Hematopoietic multipotent progenitor cell treated with erythropoietin and hydrocortisone succinate and interleukin-3 and kit ligand, for 8 days (in vitro differentiated cells): ENCODE measurements at places on chromosomes 16 and 17.

DNA sequence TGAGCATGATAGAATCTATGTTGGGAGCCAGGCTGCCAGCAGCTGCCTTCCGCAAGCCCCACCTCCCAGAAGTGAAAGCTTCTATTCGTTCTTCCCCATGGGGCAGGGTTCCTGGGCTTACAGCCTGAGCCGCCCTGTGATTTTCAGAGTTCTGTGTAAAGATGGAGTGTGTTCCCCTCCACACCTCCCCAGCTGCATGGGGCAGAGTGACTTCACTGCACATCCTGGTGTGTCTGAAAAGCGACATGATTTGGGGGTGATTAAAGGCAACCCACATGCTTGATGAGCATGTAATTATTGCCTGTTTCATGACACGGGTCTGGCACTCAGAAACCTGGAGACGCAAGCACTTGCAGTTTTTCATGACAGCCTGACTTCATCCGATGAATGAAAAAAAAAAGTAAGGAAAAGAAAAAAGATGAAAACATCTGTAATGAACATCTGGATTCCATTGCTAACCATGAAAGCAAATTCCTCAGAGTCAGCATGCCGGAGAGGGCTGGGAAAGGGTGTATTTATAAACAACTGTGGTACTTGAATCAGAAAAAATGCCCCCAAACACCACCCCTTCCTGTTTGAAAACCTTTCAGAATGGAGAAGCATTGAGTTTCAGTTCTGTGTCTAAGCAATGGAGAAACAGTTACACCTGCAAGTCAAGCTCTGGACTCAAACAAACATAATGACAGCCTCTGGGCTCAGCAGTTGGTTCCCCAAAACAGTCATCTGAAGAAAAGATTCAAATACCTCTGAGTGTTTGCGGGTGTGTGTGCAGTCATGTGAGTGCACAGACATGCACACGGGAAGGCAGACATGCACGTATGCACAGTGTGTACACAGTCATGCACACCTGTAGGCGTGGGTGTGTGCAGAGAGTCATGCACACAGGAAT, 266.0 kb downstream of the ENGASE start:
- no peak for DNase-seq

DNA sequence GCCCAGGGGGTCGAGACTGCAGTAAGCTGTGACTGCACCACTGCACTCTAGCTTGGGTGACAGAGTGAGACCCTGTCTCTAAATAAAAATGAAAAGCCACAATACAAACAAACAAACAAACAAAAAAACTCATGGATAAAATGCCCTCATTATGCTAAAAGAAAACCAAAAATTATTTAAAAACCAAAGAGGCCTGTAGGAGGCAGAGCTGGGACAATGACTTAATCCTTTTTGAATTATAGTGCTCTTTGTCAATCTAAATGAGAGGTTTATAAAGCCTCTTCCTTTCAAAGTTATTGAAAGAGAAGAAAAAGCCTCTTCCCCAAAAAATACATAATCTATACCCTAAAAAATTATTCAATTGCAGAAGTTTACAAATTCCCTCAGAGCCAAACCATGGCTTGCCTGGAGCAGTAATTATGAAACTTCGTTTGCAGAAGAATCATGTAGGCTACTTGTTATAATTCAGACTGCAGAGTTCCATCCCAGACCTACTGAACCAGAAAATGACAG, 18.5 kb downstream of the CRLF3 start:
- no peak for DNase-seq

GRCh38 chr16:85718682-85719081, 29.9 kb upstream of the GINS2 start:
- no peak for DNase-seq

GRCh38 chr16:63787014-63787413, 1334.8 kb downstream of the CDH11 start:
- no peak for DNase-seq

GRCh38 chr17:65130832-65131231, 6.3 kb upstream of the RGS9 start:
- DNase-seq = peak; percentile 33

GRCh38 chr17:74212913-74213791, at the start of gene TTYH2:
Gene TTYH2, plus strand, starts transcription at chr17:74213571. Its CDS starts 17 bp downstream, at chr17:74213588.
- peak; percentile 90 for DNase-seq

DNA sequence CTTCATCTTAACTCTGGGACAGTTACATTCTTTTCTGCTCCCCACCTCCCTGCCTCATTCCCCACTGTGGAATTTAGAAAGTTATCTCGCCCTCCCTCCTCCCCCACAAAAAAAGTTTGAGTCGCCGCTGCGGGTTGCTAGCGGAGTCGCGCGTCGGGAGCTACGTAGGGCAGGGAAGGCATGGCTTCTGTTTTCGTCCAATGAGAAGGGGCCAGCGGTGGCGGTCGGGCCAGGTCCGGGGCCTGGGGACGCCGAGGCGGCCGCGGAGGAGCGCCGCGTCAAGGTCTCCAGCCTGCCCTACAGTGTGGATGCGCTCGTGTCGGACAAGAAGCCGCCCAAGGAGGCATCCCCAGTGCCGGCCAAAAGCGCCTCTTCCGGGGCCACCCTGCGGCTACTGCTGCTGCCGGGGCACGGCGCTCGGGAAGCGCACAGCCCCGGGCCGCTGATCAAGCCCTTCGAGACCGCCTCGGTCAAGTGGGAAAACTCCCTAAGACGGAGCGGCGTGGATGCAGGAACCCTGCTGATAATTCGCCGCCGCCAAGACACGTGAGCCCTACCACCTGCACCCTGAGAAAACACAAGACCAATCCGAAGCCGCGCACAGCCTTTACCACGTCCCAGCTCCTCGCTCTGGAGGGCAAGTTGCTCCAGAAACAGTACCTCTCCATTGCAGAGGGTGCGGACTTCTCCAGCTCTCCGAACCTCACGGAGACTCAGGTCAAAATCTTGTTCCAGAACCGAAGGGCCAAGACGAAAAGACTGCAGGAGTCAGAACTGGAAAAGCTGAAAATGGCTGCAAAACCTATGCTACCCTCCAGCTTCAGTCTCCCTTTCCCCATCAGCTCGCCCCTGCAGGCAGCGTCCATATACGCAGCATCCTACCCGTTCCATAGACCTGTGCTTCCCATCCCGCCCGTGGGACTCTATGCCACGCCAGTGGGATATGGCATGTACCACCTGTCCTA, 8.9 kb downstream of the OR4D1 start:
- DNase-seq = peak; percentile 64

DNA sequence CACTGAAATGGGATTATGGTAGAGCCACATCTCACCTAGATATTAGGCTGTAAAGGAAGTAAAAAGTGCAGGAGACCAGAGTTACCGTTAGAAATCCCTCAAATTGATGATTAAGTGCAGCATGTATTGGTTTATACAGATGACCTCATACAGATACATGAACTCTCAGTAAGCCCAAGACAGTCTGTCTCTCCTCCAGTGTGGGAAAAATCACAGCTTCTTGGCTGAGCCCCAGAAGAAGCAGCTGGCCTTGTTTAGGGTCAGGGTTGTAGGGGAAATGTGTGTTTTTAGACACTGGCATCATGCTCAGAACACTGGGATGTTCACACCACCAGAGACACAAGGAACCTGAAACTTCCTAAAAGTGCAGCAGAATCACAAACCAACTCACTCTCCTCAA, 135.9 kb downstream of the KATNIP start:
- DNase-seq = no peak

GRCh38 chr17:79840269-79840988, 1.2 kb upstream of the CBX4 start:
- DNase-seq = peak; percentile 47

DNA sequence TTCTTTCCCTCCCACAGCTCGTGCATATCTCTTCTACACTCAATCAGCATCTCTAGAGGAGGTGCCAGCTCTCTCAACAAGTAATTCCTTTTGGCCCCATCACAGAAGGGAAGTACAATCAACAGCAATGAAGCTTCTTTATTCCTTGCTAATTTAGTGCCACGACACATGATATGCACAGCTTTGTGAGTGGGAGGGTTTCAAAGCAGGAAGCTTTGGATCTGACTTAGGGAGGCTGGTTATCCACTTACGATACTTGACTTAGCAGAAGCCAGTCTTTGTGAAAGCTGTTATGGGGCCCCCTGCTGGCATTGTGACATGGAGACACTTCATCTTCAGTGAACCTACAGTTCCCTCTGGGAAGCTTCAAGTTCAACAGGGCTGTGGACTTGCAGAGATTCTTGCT, 81.0 kb downstream of the TMEM100 start:
- DNase-seq = peak; percentile 46

GRCh38 chr17:12472252-12473173, 193.2 kb upstream of the MYOCD start:
- DNase-seq = no peak

GRCh38 chr16:24217461-24217860, 38.7 kb upstream of the CACNG3 start:
- peak; percentile 85 for DNase-seq

- DNase-seq = peak; percentile 66
Measured at GRCh38 chr16:28326881-28327610, 34.7 kb downstream of the SBK1 start.

- no peak for DNase-seq
Measured at GRCh38 chr17:71287071-71287823, 833.6 kb upstream of the SOX9 start.

DNA sequence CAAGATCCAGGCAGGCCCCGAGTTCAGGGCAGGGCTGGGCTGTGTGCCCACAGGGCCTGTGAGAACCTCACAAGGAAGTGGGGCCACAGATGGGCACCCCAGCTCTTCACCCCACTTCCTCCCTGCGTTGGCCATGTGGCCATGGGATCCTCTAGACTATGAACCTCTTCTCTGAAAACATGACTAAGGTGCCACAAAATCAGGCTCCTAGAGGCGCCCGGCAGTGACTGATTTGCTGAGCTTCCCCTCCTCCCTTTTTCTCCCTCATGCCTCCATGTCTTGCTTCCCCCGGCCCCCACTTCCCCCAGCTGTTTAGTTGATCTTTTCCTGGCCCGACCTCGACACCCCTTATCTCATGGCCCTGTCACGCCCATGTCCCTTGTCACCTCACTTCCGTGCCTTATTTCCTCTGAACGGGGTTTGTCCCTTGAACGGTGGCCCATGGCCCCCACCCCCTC, 87.1 kb downstream of the KCNJ12 start:
- no peak for DNase-seq

DNA sequence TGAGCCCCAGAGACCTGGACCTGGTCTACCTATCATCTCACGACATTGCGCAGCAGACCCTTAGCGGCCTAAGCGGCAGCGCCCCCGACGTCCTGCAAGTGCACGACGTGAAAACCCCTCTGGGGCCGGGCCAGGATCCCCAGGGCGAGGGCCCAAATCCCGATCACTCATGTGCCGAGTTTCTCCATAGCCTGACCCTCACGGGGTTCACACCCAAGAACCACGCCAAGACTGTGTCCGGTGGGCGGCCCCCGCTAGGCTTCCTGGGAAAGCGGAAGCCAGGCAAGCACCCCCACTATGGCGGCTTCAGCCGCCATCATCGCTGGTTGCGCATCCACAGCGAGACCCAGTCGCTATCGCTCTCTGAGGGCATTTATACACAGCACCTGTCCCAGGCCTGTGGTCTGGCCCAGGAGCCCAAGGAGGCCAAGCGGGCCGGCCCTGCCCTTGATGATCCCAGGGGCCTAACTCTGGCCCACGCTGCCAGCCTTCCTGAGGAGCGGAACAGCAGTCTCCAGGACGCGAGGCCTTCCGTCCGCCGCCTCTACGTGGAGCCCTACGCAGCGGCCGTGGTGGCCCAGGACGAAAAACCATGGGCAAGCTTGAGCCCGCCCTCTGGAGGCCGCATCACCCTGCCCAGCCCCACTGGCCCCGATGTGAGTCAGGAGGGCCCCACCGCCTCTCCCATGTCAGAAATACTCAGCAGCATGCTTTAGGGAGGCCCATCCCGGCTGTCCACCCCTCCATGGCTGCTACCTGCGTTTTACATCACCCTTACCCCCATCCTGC, 82.8 kb upstream of the NOG start:
- DNase-seq = no peak

DNA sequence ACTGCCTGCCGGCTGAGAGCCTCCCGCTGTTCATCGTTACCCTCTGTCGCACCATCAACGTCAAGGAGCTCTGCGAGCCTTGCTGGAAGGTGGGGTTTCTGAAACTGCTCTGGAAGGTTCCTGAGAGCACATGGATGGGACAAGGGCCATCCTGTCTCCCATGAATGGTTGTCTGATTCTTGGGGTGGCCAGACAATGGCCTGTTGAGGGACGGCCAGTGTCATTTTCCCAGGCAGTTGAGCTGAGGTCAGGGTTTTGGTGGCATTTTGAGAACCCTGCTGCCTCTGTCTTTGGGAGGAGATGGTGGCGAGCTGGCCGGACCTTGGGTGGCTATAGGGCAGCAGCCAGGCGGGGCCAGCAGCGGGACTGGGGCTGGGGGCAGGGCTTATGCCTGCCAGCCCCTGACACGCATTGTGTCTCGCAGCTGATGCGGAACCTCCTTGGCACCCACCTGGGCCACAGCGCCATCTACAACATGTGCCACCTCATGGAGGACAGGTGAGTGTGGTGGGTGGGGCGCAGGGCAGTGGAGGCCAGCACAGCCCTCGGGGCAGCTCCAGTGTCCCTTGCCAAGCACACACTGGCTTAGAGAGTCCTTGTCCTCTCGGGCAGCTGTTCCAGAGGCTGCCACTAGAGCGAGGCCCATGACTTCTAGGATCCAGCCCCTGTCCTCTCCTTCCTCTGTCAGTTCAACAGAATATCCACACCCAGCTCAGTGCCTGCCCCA, 9.1 kb downstream of the TSC2 start:
- no peak for DNase-seq

DNA sequence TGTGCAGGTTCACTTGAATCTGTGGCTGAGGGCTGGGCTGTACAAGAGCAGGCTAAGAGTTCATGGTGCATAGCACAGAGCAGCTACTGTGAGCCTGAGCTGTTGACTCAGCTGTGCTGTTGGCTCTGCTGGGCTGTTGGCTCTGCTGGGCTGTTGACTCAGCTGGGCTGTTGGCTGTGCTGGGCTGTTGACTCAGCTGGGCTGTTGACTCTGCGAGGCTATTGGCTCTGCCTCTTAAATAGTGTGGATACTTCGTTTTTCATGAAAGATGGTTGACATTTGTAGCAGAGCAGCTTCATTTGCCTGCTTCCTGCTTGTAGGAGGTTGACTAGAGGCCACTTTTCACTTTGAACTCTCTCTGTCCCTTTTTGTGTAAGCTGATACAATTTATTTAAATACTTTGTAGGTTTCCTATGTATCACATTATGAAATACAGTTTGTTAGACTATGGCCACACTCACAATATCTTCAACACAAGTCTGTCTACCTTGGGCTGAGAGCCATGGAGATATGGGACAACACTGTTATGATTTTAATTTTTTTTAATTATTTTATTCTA, 40.3 kb upstream of the CCNF start:
- DNase-seq = no peak

DNA sequence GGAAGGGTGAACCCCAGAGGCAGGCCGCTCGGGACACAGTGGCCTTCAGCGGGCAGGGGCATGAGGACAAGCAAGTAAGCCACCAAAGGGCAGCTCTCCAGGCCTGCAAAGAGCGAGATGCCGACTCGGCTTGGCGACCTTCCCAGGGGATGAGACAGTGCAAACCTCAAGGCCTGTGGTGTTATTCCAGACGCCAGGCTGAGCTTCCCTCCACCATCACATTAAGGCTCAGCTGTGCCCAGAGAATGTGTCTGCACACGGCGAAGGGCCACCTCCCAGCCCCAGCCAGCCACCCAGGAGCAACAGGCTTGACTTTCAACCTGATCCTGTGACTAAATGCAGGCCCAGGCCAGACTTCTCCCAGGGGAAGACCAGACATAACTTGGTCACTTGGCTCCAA, 251.4 kb downstream of the SOX9 start:
- DNase-seq = no peak

- DNase-seq = no peak
Measured at GRCh38 chr17:20774472-20775135, 195.1 kb downstream of the CDRT15L2 start.
